Inflammatory macrophage (primary cell): ENCODE measurements at places on chromosomes 2 and 18.

- no peak for DNase-seq
Observed at GRCh38 chr2:128501006-128501690, 182.5 kb upstream of the HS6ST1 start.

DNA sequence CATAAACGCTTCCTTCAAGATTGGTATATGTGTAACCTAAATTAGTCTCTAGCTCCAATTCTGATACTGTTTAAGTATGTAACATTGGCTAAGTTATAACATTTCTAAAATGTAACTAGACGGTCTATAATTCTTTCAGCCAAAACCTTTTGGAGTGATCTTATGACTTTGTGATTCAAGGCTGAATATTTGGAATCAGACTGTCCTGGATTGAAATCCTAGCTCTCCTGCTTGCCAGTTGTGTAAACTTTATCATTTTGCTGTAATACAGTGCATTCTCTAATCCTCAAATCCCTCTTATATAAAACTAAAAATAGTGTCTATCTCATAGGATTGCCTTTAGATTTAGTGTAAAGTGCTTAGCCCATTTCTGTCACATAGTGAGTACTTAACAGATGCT is 337.2 kb upstream of the KCNJ3 start:
- DNase-seq = no peak

- no peak for DNase-seq
Observed at GRCh38 chr2:3902131-3902530, 198.8 kb downstream of the DCDC2C start.

DNA sequence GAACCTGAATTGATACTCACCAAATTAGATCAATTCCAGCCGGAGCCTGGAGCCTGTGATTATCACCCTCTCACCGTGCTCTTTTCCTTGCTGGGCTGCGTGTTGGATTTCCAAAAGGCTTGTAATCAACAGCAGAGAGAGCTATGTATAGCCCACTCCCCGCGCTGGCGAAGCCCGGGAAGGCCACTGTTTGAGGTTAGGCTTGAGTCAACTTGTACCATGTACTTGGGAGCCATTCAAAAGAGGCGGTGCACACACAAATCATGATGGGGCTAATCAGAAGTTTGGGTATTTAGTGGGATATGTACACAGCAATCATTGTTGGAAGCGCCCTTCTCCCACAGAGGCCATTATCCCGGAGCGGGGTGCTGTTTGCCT is 151.6 kb downstream of the GLI2 start:
- no peak for DNase-seq

DNA sequence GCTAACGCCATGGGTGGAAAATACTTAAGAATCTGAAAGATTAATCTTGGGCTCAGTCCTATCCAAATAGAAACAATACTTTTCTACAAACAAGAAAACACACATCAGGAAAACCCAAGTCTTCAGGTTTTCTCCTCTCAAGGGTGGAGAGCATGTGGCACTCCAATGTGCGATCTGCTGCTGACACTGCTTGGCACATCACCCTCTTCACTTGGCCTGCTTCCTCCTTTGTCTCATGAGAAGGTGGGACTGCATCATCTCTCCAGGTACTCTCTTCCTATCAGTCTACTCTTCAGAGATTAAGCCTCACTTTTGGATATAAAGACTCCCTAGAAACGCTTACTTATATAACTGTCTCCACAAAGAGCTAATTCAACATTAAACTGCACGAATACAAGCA is 26.4 kb downstream of the HDLBP start:
- no peak for DNase-seq

DNA sequence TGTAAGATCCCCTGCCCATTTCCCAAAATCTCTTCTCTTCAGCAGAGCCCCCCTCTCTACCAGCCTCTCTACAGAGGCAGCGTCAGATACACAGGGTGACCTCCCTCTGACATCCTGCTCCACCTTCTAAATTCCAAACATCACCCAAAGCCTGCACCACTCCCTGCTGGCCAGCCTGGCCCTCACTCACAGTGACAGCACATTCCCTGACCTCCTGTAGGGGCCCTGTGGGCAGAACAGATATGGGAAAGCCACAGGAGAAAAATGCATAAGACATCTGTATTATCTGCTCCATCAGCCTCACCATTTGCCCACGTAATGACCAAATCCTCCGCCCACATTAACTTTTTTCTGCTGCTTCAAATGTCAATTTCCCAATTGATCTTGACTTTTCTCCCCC is 40.6 kb downstream of the TRABD2A start:
- no peak for DNase-seq

GRCh38 chr2:161388146-161388779 is 27.8 kb upstream of the TBR1 start:
- DNase-seq = no peak

- DNase-seq = no peak
Observed at GRCh38 chr2:191777351-191777750, 69.5 kb downstream of the CAVIN2 start.

DNA sequence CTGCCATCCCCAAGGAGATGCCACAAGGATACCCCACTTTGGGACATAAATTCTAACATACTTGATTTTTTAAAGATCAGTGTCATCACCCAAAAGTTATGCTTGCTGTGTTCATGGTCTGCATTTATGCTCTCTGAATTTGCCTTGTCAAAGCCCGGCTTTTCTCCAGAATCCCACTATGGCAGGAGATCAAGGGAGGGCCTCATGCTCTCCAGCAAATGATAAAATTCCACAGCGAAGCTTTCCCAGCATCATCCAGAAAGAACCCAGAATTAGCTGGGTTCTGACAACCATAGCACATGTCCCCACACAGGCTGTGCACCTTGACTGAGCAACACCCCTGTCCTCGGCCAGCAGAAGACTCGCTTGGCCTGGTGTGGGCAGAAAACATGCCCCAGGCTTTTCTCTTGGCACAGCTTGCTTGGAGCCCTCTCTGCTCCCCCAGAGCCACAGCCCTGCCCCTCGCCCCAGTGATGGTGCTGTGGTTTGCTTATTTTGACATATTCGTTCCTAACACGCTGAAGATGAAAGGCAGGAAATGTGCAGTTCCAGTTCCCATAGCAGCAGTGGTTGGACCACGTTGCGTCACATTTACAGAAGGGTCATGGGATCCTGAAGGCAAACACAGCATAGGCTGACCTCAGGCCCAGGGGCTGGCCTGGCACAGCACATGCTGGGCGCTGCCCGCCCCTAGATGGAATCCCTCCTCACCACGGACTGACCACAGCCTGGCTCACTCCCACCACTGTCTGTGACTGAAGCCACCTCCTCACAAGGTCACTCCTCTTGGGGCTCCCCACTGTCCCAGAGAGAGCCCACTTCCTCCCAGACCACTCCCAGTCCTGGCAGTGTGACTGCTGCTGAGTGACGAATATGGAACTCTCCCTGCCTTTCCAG is 14.1 kb upstream of the CHRNA1 start:
- peak; percentile 93 for DNase-seq

- DNase-seq = peak; percentile 16
Observed at GRCh38 chr18:41977233-41977632, 22.2 kb downstream of the PIK3C3 start.

GRCh38 chr2:145729993-145730770 is 1210.3 kb upstream of the ZEB2 start:
- no peak for DNase-seq

GRCh38 chr2:64359171-64359891 is 94.6 kb upstream of the LGALSL start:
- peak; percentile 21 for DNase-seq
